AG08395 (cell line): ENCODE measurements at places on chromosomes 12 and 14.

DNA sequence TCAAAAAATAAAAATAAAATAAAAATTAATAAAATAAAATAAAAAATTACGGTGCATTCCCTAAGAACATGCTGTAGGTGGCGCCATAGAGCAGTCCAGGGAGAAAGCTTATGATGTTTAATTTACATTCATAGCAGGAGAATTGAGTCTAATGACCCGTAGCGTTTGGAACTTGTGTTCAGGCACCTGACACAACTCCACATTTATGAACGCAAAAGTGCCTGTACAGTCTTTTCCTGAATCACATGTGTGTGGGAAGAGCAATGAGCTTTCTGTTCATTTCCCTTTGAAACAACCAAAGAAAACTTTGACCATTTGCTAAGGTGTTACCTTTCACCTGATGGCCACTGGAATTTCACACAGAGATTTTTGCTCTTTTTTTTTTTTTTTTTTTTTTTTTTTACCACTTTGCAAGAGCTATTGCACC lies 60.6 kb upstream of the KCNA1 start:
- DNase-seq: peak; percentile 54

GRCh38 chr12:2719392-2719791 lies 75.4 kb upstream of the FKBP4 start:
- no peak for DNase-seq

DNA sequence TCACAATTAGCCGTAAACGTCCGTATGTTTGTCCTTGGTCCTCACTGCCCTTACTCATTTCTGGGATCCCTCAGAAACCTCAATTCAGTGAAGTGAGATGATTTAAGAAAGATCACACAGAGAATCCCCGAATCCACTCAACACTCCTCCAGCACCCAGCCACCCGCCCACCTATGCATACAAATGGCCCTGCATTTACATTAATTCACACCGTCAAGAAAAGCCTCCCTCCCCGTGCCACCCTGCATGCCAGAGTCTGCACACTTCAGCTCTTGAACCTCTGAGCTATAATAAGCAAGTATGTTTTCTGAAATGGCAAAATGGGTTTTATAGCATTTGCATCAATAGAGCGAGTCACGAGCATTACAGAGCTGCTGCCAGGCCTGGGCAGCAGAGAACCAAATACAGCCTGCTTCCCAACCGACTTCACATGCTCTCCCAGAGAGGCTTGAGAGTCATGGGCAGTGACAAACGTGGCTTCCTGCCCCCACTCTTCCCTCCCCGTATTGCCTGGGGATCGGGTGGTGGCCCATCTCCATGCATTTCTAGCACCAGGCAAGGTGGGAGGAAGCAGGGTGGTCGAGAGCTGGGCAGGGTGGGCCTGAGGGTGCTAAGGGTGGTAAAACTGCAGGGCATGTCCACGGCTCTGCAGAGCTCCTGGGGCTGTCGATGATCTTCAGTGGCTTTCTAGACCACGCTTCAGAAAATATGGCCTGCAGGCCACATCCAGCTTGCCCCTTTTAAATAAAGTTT lies 177.6 kb downstream of the RIMBP2 start:
- DNase-seq: no peak

DNA sequence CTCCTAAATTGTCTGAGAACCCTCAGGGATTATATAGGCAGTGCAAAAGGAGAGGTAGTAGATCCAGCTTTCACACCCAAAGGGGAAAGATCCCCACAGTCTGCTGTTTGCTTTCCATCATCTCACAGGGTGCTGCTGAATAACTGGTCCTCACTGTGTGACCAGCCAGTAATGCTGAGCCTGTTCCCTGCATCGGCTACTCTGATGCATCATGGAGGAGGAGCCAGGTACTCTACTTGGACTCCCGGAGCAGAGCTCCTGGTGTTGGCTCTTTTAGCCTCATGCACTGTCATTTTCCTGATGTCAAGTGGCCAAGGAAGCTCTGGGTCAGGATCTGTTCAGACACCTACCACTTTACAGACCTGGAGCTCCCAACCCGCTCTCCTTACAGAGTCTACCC lies 127.4 kb upstream of the ATF1 start:
- DNase-seq: no peak

- no peak for DNase-seq
Measured at GRCh38 chr14:50334211-50334610, 22.1 kb downstream of the DMAC2L start.

GRCh38 chr12:24723759-24724158 lies 225.1 kb downstream of the BCAT1 start:
- DNase-seq: no peak

GRCh38 chr14:32339188-32339587 lies 10.1 kb downstream of the AKAP6 start:
- no peak for DNase-seq

GRCh38 chr12:40149673-40150260 lies 43.9 kb upstream of the SLC2A13 start:
- DNase-seq: no peak

DNA sequence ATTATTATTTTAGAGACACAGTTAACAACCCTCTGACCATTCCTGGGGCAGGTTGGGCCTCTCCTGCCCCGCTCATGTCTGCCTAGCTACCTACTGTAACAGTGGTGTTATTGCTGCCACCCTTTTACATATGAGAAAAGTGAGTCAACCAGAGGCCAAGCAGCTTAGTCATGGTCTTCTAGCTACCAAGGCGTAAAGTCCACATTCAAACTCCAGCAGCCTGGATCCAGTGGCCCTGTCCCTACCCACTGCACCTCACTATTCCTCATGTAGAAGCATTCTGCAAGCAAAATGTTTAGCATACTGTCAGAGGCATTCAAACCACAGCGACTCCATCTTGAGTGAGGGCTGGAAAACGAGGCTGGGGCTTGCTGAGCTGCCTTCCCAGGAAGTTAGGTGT lies 95.8 kb downstream of the SLC15A4 start:
- no peak for DNase-seq

GRCh38 chr14:105381446-105382342 lies 16.6 kb upstream of the TEX22 start:
- DNase-seq: no peak

- peak; percentile 3 for DNase-seq
Measured at GRCh38 chr12:41013881-41014642, 174.1 kb upstream of the PDZRN4 start.

DNA sequence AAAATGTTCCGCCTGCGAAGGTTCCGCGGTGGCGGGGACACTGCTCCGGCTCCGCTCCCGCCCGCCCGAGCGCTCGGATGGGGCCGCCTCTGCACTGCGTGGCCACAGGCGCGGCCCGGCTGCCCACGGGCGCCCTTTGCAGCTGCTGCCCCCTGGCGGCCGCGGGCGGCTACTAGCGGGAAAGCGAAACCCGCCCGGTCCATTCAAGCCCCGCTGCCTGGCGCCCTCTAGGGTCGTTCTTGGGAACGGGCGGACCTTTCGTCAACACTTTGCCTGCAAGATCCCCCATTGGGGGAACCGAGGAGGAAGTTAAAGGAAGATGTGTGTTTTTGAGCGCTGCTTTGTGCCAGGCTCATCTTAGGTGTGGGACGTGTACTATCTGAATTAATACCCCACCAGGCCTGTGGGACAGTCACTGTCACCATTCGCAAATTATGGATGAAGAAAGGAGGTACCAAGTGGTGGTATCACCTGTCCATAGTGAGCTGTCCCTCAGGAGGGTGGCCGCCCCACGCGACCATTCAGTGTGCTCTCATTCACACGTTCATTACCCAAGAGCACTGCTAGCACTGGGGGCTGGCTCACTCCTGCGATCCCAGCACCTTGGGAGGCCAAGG lies 19.4 kb downstream of the GPR132 start:
- DNase-seq: peak; percentile 93

DNA sequence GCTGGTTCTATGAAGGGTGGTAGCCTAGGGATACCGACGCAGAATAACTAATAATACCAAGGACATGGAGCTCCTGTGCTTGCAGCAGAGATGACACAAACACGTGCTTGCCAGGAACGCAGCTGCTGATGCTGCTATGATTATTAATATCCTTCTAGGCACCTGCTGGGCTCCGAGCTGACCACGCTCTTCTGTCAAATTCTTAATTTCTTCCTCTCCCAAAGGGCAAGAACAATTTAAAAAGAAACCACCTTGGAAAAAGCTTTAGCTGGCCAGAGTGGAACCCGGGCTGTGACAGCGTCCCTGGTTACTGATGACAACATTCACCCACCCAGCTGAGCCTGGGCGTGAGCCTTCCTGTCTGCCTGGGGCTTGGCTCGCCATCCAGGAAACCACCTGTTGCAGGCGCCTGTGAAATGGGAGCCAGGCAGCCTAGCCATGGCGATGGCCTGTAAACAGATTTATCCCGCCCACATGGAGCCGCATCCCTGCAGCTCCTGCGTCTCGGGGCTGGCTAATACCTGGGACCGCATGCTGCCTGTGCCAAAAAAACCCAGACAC lies 28.8 kb downstream of the CLMN start:
- DNase-seq: no peak
